ENCODE measurements at places on chromosomes 13 and 19.

- DNase-seq, result no peak
These were observed 2.9 kb downstream of the LIPE start for GRCh38 chr19:42424345-42424707.

GRCh38 chr13:30732046-30732390 is 3.3 kb upstream of the ALOX5AP start:
- no peak for DNase-seq

- no peak for DNase-seq
These were observed 17.1 kb upstream of the SHFL start for GRCh38 chr19:10069046-10069445.

DNA sequence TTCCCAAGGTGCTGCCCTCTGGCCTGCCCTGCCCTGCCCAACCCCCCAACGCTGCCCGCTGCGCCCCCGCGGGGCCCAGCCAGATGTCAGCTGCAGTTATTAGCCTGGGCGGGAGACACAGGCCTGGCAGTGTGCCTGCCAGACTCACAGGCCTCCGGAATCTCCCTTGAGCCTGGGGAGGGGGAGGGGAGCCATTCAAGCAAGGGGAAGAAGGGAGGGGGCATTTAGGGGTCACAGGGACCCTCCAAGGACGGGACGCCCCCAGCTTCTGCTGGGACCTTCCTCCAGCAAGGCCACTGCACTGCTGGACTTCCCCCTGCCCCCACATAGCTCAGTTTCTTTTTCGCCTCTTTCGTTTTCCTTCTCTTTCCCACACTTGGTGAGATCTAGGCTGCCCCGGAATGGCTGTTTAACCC is 2.6 kb upstream of the JUNB start:
- DNase-seq, result peak; percentile 37

DNA sequence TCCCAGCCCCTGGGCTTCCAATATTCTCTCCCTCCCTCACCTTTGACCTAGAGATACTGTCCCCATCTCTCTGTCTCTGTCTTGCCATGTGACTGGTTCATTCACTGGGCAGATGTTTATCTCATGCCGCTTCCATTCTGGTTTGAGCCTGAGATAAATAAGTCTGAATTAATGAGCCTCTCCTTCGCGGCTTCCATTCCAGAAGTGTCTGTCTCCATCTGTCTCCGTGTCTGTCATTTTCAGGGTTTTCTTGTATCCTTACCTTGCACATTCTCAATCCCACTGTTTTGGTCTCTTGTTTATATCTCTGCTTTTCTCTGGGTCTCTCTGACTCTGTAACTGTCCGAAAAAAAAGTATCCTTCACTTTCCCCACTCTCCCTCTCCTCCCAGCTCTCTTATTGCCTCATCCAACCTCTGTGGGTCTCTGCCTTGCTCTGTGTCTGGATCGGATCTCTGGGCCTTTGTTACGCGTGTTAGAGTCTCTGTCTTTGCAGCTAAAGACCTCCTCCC is 4.3 kb downstream of the SPHK2 start:
- DNase-seq, result no peak

- DNase-seq, result no peak
These were observed 415.9 kb downstream of the FGF9 start for GRCh38 chr13:22086597-22087330.

DNA sequence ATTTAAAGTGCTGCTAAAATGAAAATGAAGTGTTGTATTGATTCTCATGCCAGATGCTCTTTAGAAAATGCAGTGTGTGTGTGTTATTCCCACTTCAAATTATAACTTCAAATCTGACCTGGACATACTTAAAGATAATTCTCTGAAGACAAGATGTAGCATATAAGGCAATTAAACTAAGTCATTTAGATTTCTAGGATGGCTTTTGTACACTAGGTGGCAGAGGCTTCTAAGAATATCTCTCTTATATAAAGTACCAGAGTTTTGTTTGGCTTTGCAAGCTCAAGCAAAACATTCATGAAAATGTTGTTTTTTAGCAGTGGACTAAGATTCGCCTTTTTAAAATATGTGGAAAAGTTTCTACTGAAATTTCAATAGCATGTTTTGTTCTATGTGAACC is 407.2 kb downstream of the GPC5 start:
- no peak for DNase-seq

Data from activated CD4-positive, alpha-beta T cell treated with anti-CD3 and anti-CD28 coated beads, Interleukin-2, amount 50 U/mL, for 1 hour (primary cell).